CMK (cell line): ENCODE measurements at places on chromosomes 16 and 17.

GRCh38 chr16:71883168-71883848, 674 bp downstream of the ZNF821 start:
- no peak for DNase-seq

DNA sequence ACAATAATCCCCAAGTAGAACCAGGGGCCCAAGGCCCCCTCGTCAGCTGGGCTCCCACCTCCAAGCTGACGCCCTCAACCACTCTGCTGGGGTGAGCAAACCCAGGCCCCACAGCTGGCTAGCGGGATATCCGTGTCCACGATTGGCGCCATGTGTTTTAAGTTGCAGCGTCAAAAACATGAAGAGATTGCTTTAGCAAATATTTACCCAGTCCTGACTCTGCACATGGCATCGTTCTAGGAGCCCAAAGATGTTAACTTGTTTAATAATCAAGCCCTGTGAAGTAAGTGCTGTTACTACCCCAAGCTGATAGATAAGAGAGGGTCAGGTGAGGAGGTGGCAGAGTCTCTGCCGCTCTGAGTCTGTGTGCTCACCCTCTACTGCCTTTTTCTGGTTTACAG, 344 bp upstream of the SEPTIN12 start:
- DNase-seq, result no peak

DNA sequence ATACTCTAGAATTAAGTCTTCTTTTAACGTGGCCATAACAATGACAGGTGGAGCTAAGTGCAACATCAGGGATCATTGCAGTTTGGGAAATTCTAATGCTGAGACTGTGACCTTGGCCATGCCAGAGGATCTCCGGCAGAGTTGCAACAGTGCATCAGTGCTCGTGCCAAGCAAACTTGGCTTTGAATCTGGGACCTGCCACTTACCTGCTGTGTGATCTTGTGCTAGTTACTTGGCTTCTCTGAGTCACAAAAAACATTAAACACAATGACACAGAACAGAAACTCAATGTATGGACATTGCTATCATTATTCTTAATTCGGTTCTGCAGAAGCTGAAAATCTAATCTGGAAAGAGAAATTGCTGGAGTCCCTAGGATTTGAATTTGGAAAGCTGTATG, 435.5 kb upstream of the CCL2 start:
- DNase-seq, result no peak

DNA sequence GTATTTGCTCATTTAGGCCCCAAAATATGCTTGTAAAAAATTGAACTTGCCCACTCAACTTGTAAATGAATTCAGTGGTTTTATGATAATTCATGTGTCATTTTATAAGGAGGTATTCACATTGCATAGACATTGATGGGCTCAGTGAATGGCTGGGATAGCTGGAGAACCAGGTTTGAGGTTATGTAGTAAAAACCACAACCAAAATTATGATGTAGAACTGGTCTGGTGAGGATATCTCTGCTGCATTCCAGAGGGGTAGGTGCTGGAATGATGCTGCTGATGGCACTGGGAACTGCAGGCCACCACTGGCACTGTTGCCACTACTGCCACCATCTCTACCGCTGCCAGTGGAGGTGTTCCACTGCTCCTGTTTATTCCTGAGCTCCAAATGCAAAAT, 21.5 kb upstream of the RABEP1 start:
- no peak for DNase-seq

DNA sequence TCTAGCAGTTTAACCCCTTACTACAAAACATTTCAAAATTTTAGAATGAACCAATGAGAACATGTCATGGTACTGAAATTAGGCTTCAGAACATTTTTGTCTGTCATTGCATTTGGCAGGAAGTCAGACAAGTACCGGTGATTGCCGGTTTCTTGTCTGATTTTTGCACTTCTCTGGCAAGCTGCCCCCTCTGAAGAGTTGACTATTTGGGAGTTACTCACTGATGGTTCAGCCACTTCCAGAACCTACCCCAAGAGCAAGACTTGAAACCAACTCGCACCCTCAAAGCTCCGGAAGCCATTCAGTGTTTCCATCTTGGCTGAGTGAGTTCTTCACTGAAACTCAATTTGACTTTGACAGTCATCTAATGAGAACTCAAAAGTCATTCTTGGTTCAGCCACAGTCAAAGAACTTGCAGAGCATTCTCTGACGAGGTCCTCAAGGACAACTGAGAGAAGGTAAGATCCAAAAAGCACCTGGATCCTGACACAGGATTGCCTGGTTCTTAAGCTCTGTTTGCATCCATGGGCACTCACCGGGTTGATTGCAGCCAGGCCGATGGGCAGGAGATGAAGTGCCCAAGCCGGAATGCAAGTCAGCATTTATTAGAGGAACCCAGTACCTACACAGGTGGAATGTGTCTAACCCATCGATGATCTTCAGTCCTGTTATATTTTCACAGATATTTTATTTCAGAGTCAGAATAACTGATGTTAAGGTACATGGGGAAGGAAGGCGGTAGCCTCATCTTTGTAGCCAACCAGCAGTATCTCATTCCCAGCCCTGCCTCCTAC, 93.6 kb downstream of the USP22 start:
- no peak for DNase-seq

DNA sequence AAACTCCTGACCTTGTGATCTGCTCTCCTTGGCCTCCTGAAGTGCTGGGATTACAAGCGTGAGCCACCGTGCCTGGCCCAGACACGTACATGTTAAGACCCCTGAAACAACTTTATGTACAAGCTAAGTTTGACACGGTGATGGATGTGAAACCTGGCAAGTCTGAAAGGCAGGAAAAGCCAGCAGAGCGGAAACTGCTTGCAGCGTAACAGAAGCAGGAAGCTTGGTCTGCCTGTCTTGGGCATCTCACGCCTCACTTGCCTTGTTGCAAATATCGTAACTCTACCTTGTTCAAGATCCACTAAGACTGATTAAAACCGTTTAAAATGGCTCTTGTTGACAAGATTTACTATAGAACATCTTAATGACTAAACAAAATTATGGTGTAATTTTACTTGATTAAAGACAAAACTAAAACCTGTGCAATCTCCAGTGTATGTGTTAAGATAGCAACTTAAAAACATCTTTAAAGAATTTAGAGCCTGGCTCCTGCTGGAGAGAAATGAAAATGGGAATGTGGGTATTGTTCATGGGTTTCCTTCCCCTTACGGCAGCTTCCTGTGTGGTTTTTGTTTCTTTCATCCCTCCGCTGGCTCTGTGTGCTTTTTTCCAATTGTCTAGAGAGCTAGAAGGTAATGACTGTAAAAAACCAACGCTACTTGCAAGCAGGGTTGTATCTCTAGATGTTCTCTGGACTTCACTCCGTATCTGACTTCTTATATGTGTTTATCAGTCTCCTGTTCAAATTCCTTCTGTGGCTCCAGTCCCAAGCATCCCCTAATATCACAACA, 477.6 kb downstream of the XYLT1 start:
- DNase-seq, result no peak

GRCh38 chr17:68107373-68107772, 71.8 kb downstream of the KPNA2 start:
- DNase-seq, result no peak

- DNase-seq, result no peak
These were observed 1.9 kb downstream of the KRTAP4-8 start for GRCh38 chr17:41096055-41096454.

DNA sequence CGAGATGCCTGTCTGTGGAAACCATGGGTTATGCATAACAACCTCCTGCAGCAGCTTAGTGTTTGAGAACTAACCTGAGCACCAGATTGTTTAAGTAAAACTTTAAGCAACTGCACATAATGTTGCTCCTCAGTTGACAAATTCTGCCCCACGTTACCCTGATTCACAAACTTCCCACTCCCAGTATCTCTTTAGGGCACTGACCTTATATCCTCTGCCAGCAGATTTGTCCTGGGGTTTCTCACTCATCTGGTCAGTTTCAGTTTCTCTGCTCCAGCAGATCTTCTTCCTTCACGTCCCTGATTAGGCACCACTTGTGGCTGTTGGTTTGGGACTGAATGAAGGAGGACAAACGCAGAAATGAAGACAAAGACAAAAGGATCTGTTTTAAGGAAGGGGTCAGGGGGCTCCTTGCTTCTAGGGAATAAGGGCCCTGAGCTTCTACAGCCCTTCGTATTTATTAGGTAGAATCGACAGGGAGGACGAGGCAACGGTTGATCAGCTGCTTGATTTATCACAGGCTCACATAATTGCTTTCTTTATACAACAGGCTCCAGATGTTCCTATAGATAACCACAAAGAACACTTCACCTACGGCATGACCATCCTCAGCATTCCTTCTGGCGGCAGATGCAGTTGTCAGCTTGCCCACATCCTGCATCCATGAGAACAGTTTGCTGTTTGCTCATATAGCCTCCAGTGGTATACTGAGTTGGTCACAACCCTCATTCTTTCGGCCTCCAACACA, 13.5 kb upstream of the ZNF689 start:
- DNase-seq, result no peak

- DNase-seq, result no peak
These were observed 18.0 kb upstream of the JPH3 start for GRCh38 chr16:87584271-87584670.
